ENCODE measurements at places on chromosomes 3 and 15.

- no peak for DNase-seq
Observed at GRCh38 chr15:64697911-64698369, 77.4 kb downstream of the RBPMS2 start.

- DNase-seq, result peak; percentile 44
Observed at GRCh38 chr15:69893863-69894262, 203.9 kb downstream of the TLE3 start.

DNA sequence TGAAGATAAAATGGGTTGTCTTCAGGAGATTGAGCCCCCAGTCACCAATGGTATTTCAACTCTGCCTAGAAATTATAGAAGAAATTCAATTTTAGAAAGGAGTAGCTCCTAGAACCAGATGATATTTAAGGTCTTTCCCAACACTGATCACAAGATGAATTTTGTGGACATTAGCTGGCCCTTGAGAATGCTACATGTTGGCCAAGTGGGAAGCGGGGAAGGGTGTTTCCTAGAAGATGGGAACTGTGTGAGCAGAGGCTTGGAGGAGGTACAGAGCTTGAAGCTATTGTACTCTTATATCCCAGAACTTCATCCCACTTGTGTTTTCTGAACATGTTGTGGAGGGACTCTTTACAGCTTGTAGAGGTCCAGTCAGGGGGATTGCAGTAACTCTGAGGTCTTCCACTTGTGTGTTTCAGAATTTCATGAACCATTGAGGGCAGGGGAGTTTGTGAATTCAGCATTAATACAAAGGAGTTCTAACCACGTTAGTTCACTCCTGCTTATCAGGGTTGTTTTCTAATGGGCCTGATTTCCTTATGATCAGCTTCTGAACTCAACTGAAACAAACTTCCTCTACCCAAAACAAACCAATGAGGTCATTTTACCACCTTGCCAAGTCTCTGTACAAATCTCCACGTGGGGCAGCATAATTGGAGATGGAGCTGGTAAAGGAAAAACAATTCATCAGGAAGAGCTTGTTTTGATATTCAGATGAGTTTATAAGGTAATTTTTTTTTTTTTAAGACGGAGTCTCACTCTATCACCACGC lies 152.6 kb upstream of the TPM1 start:
- no peak for DNase-seq

GRCh38 chr15:39188314-39188713 lies 392.6 kb upstream of the THBS1 start:
- no peak for DNase-seq

GRCh38 chr15:31223478-31224350 lies 102.9 kb upstream of the KLF13 start:
- DNase-seq, result no peak

- DNase-seq, result no peak
Observed at GRCh38 chr3:121752261-121752660, 2.7 kb upstream of the GOLGB1 start.

GRCh38 chr3:102471001-102471400 lies 36.2 kb downstream of the ZPLD1 start:
- no peak for DNase-seq
